ELF-1 (cell line): ENCODE measurements at places on chromosomes 1 and 21.

DNA sequence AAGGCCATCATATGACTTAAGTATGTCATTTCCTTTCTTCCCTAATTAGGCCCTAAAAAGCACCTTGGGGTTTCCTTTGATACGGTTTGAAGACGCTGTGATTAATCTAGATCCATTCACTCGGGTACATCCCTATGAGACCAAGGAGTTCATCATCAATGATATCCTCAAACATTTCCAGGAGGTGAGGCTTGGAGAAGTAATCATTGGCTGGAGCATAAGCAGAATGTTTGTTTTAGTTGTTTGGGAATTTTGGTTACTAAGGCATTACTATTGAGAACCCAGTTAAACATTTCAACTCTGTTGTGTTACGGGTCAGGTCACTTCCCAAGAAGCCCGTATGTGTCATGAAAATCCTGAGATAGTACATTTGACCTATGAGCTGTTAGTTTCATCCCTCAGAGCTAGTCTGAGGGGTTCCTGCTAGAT, 185.2 kb downstream of the VPS13D start:
- no peak for DNase-seq

- no peak for DNase-seq
These were observed 213.8 kb downstream of the SIPA1L2 start for GRCh38 chr1:232416026-232416568.

DNA sequence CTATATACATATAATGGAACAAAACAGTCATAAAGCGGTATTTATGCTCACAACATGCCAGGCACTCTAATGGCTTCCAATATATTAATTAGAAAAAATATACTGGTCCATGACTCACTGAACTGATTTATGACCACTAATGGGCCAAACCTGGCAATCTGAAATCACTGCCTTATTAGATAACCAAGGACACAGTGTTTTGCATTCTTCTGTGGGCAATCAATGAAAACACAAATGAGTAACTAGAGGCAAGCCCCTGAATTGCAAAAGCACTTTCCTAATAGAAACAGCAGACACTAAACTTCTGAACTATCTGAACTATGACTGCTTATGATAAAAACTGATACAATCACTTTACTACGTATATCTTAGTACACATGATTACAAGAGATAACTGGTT, 3.5 kb downstream of the GCLM start:
- DNase-seq, result no peak

GRCh38 chr1:117681093-117681900, 75.4 kb downstream of the TENT5C start:
- no peak for DNase-seq

DNA sequence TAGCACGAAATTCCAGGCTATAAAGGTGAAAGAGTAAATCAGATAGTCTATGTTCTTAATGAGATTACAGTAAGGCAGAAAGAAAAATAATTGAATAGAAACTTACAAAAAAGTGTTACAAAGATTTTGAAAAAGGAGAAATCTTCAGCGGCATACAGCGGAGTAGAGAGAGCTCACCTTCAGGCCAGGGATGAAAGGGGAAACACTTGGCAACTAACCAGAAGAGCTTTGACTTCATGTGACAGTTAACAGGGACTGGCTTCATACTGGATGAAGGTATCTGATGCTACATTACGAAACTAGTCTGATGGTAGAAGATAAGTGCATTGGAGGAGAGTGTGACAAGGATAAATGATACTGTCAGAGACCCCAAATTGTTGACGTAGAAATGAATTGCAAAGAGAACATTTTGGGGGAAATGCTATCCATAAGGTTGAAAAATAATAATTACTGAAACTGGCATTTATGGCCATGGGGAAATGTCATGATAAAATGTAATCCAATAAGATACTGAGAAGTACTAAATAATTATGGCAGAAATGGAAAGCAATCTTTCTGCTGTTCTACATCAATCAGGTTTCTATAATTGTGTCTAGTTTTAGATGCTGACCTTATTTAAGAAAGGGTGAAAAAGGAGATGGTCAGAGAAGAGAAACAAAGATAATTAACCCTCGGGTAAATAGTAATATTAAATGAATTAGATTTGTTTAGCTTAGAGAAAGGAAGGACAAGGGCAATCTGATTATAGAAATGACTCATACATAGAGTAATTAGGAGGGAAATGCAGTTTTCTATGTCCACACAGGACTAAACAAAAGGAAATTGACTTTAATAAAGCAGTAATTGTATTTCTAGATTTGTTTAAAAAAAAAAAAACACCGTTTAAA, 808.7 kb downstream of the NCAM2 start:
- DNase-seq, result no peak
